ENCODE measurements at places on chromosomes 6 and 20.
A peak's percentile ranks its signal among the peaks of the same experiment; 100 is the strongest.

GRCh38 chr20:4275581-4276088 is 260.3 kb upstream of the RNF24 start:
- no peak for DNase-seq

- no peak for DNase-seq
Measured at GRCh38 chr20:47143657-47144056, 212.8 kb downstream of the ZMYND8 start.

DNA sequence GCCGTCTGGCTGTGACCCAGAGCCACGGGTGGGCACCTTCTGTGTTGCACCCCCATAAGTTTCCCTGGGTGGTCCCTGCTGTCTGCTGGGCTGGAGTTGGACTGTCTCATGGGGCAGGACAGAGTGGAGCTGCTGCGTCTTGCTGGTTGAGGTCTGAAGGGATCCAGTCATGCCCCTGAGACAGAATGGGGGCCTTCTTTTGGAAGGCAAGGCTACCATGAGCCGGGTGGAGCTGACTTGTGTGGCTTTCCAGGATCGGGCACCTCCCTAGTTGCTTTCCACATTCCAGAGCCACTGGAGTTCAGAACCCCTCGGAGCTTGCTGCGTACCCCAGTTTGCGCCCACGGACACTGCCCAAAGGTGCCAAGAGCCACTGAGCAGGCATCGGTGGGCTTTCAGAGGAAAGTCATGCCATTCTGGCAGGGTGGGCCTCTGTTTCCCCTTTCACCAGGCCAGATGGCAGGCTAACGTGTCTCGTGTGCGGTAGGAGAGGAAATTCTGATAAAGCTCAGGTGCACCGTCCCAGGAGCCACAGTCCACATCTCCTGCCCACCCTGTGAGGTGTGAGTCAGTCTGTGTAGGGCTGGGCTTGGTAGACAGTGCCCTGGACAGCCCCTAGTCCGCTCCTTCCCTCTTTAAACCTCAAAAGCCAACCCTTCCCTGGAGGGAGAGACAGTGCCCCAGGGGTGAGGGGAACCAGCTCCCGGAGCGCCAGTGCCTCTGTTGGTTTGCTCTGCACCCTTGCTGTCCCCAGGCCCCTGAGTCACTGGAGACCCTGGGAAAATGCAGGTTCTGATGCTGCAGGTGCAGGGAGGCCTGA is 125.3 kb downstream of the SYCP2 start:
- DNase-seq = no peak

- no peak for DNase-seq
Measured at GRCh38 chr6:169542491-169542890, 159.3 kb downstream of the WDR27 start.

DNA sequence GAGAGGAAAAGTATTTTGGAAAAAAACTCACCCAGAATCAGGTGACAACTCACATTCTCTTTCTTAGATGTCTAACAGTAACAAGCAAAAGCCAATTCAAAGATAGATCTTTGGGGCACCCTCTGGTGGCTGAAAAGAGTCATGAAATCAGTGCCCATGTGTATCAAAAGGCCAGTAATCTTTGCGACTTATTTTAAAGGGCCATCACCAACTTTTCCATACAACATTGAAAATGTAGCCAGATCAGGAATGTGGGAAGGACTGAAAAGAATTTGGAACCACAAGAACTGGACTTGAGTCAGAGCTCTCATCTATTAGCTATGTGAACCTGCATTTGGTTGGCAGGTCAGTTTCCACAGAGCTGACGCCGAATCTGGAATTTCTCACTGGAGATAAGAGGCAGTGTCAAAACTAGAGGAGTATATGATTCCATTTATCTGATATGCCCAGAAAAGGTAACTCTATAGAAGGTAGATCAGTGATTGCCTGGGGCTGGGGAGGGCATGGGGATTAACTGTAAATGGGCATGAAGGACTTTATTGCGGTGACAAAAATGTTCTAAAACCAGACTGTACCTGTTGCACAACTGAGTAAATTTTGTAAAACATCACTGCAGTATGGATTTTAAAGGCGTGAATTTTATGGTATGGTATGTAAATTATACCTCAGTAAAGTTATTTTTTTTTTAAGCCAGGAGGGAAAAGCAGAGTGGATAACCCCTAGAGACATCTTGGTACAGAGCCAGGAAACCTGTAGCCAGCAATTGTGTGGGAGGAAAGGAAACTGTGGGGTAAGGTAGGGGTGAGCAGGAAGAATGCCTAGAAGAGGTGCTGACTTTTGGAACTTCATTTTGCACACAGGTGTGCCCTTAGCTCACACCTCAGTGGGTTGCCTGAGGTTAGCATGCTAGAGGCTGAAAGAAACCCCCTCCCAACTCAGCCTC is 117.1 kb upstream of the ASF1A start:
- peak; percentile 46 for DNase-seq

- DNase-seq = no peak
Measured at GRCh38 chr20:50005471-50005981, 22.7 kb downstream of the SNAI1 start.

GRCh38 chr6:158969148-158969547 is 30.9 kb downstream of the RSPH3 start:
- DNase-seq = no peak

- DNase-seq = no peak
Measured at GRCh38 chr6:10406556-10406955, 8.3 kb downstream of the TFAP2A start.

DNA sequence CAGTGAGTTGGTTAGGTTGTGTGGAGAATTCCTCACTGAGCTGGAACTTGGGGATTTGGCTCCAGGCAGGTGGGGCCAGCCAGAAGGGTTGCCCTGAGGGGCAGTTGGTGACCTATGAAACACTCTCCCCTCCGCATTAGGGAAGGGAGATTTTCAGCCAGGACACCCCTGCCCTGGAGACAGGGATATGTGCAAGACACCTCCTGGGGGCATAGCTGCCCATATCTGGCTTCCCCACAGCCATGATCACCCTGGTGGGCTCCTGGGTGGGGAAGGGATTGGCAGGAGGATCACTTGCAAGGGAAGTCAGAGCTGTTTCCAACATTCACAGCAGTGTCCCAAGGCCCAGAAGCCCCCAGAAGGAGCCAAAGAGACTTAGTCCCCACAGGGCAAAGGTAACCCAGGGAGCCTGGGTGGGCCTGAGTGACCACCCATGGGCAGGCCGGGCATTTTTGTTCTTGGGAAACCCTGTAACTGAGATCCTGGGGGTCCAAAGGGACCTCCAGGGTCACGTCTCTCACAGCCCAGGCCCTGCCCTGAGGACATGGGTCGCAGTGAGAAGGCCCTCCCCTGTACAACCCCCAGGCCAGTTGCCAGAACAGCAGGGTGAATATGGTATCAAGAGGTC is 145.8 kb downstream of the MRPL14 start:
- no peak for DNase-seq

GRCh38 chr6:26267083-26267589 is 97.9 kb upstream of the BTN3A2 start:
- DNase-seq = no peak
